ENCODE measurements at places on chromosomes 1 and 21. TPM values are rescaled to one million over a fixed set of nuclear protein-coding genes. Genes with fewer than 3 reads are reported as not detected.
A peak's percentile ranks its signal among the peaks of the same experiment; 100 is the strongest.

- H3K27me3 ChIP-seq, result no peaks in the 10 kb centered on the region
- no peak overlapping the region for H3K27ac ChIP-seq
Measured at GRCh38 chr1:94743862-94744261, 76.3 kb upstream of the SLC44A3 start.

DNA sequence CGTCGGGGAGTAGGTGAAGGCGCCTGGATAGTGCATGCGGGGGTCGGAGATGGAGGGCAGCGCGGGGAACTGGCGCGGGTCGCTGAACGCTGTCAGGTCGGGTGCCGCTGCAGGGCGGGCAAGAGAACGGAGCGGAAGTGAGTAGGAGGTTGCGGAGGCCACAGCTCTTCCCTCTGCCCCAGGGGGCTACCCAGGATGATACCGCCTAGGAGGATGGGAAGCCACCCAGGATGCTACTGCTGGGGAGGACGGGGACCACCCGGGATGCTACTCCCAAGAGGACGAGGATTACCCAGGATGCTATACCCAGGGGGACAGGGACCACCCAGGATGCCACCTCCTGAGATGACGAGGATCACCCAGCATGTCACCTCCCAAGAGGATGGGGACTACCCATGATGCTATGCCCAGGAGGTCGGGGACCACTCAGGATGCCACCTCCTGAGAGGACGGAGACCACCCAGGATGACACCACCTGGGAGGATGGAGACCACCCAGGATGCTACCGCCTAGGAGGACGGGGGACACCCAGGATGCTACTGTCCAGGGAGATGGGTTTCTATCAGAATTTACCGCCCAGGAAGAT lies 123.8 kb downstream of the CLIC6 start:
- H3K4me3 ChIP-seq, result no peak overlapping the region
- no peaks in the 10 kb centered on the region for H3K27me3 ChIP-seq
- peaks cover 59% of the 10 kb centered on the region for H3K4me1 ChIP-seq
- H3K27ac ChIP-seq, result no peak overlapping the region
- H3K36me3 ChIP-seq, result no peaks in the 10 kb centered on the region
- DNase-seq, result no peak

DNA sequence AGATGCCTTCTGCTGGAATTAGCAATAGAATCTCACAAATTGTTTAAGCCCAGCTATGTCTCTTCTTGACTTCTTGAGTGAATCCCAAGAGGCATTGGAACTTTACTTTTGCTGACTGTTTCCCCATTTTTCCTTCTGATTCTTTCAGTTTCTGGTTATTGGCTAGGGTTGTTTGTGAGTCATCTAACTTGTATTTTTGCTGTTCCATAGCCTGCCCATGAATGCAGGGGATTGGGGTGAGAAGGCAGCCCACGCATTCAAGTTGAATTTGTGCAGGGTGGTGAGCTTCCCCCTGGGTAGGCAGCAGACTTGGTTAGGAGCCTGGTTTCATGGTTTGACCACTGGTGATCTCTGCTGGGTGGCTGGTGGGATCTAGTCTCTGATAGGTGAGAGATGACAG lies 10.4 kb upstream of the KLF17 start:
- no peak for DNase-seq
- H3K27ac ChIP-seq, result no peak overlapping the region
- no peaks in the 10 kb centered on the region for H3K27me3 ChIP-seq
- H3K4me3 ChIP-seq, result no peak overlapping the region
- H3K36me3 ChIP-seq, result no peaks in the 10 kb centered on the region

GRCh38 chr1:226432586-226433340 lies 24.9 kb upstream of the PARP1 start:
- no peaks in the 10 kb centered on the region for H3K27me3 ChIP-seq
- H3K27ac ChIP-seq, result no peak overlapping the region
- DNase-seq, result no peak
- no peaks in the 10 kb centered on the region for H3K4me1 ChIP-seq
- H3K36me3 ChIP-seq, result no peaks in the 10 kb centered on the region
- H3K4me3 ChIP-seq, result no peak overlapping the region

- H3K36me3 ChIP-seq, result no peaks in the 10 kb centered on the region
- H3K27me3 ChIP-seq, result no peaks in the 10 kb centered on the region
- no peak for DNase-seq
Measured at GRCh38 chr1:161731981-161732718, 10.8 kb downstream of the FCRLB start.

Gene AMY1A
- not detected for total RNA-seq

DNA sequence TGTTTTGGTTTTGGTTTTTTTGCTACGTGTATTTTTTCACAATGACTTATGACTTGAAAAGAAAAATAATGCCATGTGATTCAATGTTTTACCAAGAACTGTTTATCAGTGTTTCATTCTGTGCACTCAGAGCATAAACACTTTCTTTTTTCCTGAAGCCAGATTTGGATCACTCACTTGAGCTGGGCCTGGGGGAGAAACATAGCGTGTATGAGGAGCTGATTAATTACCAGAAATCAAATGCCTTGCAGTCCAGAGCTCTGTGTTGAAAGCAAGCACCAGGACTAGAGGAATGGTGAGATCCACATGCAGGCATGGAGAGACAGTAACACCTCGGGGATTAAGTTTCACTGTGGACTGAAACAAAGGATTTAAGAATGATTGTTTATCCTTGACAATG lies 642.1 kb upstream of the ADGRL2 start:
- no peak overlapping the region for H3K27ac ChIP-seq
- no peaks in the 10 kb centered on the region for H3K4me1 ChIP-seq

- peak within 1 kb of the TSS; percentile 37 for H3K4me3 ChIP-seq
- H3K27ac ChIP-seq, result no peak within 1 kb of the TSS
- H3K4me1 ChIP-seq, result no peaks in the 10 kb centered on the region
- peak; percentile 38 for DNase-seq
Measured at GRCh38 chr1:233295237-233295974, at the start of gene PCNX2. TSS of gene PCNX2 (minus strand) at chr1:233295725. CDS start at chr1:233295478, 247 bp downstream.

- no peak overlapping the region for H3K27ac ChIP-seq
- no peaks in the 10 kb centered on the region for H3K36me3 ChIP-seq
- DNase-seq, result no peak
- no peaks in the 10 kb centered on the region for H3K4me1 ChIP-seq
- no peaks in the 10 kb centered on the region for H3K27me3 ChIP-seq
Measured at GRCh38 chr1:164433818-164434170, 125.2 kb upstream of the PBX1 start.

DNA sequence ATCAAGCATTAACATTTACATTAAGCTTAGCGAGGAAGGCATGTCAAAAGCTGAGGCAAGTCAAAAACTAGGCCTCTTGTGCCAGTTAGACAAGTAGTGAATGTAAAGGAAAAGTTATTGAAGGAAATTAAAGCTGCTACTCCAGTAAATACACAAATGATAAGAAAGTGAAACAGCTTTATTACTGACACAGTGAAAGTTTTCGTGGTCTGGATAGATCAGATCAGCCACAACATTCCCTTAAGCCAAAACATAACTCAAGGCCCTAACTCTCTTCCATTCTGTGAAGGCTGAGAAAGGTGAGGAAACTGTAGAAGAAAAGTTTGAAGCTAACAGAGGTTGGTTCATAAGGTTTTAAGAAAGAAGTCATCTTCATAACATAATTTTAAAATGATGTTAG lies 131.9 kb downstream of the VAV3 start:
- no peak overlapping the region for H3K27ac ChIP-seq
- no peak overlapping the region for H3K4me3 ChIP-seq
- H3K36me3 ChIP-seq, result no peaks in the 10 kb centered on the region
- DNase-seq, result no peak
- H3K27me3 ChIP-seq, result no peaks in the 10 kb centered on the region
- no peaks in the 10 kb centered on the region for H3K4me1 ChIP-seq

- peaks cover 7% of the 10 kb centered on the region for H3K36me3 ChIP-seq
- no peak for DNase-seq
- no peaks in the 10 kb centered on the region for H3K4me1 ChIP-seq
- H3K27me3 ChIP-seq, result no peaks in the 10 kb centered on the region
Measured at GRCh38 chr1:53799141-53799540, 39.0 kb downstream of the NDC1 start.

DNA sequence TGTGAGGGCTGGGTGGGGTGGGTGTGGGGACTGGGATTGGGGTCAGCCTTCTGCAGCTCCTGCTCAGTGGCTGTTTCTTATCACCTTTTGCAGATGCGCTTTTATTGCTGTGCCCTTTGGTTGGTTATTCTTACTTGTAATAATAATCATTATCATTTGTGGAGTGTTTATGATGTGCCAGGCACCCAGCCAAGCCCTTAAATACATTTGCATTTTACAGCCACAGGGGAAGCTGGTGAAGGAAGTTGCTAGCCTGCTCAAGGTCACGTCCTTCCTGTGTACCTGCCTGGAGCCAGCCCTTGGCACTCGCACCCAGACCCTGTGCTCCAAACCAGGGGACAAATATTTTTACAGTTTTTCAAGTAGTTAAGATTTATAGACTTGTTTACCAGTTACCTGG lies 144.0 kb downstream of the PGBD5 start:
- H3K27me3 ChIP-seq, result no peaks in the 10 kb centered on the region
- no peak overlapping the region for H3K4me3 ChIP-seq
- H3K4me1 ChIP-seq, result no peaks in the 10 kb centered on the region
- no peaks in the 10 kb centered on the region for H3K36me3 ChIP-seq
- H3K27ac ChIP-seq, result no peak overlapping the region

- no peak overlapping the region for H3K4me3 ChIP-seq
- H3K27ac ChIP-seq, result no peak overlapping the region
- H3K27me3 ChIP-seq, result no peaks in the 10 kb centered on the region
- DNase-seq, result no peak
Measured at GRCh38 chr1:220099826-220100225, 5.9 kb downstream of the IARS2 start.

DNA sequence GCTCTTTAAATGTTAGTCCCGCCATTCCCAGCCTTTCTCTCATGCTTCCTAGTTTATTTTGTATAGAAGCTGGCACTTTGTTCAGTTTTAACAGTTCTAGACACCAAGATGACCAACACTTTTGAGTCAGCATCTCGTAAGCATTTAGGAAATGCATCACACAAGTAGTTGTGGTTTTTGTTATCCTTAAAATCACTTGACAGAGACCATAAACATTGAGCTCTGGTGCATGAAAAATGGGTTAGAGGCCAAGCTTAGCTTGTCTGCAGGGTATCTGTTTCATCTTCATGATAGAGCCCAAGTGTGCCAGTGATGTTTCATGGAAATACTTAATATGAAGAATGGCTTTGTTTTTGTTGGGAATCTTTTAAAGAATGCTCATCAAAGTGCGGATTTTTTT lies 159.7 kb downstream of the DISP1 start:
- no peak overlapping the region for H3K4me3 ChIP-seq
- H3K4me1 ChIP-seq, result no peaks in the 10 kb centered on the region
- DNase-seq, result no peak
- no peaks in the 10 kb centered on the region for H3K36me3 ChIP-seq
- H3K27me3 ChIP-seq, result no peaks in the 10 kb centered on the region

DNA sequence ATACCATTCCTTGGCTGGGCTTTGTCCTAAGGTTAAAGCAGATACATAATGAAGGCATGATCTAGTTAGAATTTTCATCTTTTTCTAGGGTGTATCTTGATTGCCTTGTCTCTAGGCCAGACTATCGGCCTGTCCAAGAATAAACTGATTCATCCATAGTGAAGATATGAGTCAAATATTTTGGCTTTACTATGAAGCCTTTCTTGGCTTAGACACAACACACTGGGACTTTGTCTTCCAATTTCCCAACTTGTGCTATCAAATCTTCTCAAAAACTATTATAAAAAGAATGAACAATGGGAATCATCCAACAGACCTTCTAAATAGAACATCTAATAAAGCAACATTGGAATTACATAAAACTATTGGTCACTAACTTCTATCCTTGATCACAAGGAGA lies 64.8 kb downstream of the WARS2 start:
- DNase-seq, result no peak
- H3K36me3 ChIP-seq, result no peaks in the 10 kb centered on the region
- H3K27ac ChIP-seq, result no peak overlapping the region

DNA sequence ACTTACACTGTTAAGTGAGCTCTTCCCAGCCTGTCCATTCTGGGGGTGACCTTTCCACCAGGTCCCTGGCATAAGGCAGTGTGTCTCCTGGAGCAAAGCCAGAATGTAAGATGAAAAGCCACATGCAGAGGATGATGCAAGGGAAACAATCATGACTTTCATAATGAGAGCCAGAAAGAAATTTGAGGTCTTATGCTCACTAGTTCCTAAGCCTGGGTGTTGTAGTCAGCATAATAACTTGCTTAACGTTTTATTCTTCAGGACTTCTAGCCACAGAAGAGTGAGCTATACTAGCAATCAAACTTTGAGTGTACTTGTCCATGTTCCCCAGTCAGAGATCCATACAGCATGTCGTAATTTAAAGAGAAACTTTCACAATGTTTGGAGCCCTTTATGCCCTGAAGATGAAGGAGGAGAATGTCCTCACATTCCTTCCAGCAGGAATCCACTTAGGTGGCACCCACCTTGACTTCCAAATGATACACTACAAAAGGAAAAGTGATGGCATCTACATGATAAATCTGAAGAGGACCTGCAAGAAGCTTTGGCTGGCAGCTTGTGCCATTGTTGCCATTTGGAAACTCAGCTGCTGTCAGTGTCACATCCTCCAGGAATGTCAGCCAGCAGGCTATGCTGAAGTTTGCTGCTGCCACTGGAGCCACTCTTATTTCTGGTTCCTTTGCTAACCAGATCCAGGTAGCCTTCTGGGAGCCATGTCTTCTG lies 60.5 kb upstream of the FOXD3 start:
- no peak overlapping the region for H3K27ac ChIP-seq
- H3K36me3 ChIP-seq, result no peaks in the 10 kb centered on the region
- no peak overlapping the region for H3K4me3 ChIP-seq
- no peaks in the 10 kb centered on the region for H3K4me1 ChIP-seq
- no peaks in the 10 kb centered on the region for H3K27me3 ChIP-seq

DNA sequence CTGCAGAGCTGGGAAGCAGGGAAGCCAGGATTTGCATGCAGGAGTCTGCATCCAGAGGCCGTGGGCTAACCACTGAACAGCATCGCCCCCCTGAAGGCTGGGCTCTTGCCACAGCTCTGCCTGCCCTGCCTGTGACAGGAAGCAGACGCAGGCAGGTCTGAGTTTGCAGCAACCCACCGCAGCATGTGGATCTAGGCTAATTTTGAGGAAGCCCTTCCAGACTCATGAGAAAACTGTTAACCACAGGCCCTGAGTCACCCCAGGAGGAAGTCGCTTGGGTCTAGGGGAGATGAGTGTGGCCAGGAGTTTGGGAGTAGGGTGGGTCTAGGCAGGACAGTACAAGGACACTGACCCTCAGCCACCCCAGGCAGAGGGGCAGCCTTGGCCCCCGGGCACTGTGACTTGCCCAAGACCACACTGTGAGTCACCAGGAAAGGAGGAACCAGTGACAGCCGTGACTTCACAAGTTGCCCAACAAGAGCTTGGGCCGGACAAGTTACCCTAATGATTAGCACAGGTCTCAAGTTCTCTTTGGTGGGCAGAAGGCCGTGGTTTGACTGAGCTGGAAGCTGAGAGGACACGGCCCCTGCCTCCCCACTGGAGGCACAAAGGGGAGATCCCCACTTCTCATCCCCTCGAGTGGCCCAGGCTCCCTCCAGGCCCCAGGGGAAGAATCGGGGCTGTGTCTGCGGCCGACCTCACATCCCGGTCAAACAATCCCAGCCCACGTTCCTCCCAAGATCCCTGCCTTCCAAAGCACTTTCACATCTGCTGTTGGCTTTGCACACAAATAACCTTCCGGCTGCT lies 826 bp downstream of the LAPTM5 start:
- no peaks in the 10 kb centered on the region for H3K4me1 ChIP-seq
- DNase-seq, result peak; percentile 66
- peak overlapping the region; percentile 58 for H3K27ac ChIP-seq

Gene CASZ1
- total RNA-seq, result 4.2 TPM

Measured in right lobe of liver (tissue), 6 donors.